ENCODE measurements at places on chromosomes 16 and 17.

DNA sequence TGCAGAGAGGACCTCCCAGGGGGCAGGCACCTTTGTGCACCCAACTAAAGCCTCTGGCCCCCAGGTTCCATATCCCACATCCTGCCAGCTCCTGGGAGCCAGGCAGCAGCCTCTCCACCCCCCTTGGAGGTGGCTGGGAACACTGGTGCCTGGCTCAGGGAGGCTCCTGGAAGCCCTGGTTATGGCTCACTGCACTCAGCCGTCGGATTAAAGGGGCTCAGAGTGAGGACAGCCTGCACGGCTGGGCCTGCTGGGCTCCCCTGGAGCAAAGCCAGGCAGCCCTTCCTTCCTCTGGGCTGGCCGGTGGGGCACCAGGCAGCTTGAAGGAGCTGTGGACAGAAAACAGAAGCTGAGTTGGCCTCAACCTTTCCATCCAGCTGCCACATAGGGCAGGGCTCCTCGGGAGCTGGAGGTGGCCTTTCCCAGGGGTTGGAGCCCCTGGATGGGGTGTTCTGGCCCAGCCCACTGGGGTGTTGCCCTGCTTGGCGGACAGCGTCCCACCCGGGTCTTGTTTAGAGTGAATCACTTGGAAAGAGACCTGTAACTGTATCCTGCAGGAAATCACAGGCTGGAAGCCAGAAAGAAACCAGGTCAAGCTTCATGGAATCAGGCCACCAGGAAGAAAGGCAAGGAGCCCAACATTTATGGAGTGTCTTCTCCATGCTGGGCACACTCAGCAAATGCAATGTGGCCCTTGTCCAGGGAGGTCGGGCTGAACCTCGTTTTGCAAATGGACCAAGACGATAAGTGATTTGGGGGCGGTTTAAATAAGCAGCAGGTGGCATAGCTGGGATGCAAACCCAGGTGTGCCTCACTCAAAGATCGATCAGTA lies 253.3 kb downstream of the SOX9 start:
- DNase-seq, result no peak

DNA sequence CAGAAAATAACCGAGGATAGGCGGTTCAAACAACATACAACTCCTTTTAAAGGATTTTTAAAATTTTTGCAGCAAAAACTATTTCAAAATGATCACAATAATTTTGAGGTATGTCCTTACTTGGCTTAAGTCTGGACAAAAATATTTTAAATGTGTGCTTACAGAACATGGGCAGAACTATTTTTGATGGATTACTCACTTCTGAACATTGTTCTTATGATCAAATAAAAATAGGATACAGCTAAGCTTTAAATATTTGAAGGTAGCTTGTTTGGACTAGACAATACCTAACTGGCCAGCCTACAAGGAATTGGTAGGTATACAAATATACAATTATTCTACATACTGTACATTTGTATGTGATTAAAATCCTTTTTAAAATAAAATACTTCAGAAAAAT lies 14.3 kb upstream of the INTS2 start:
- no peak for DNase-seq

- no peak for DNase-seq
Measured at GRCh38 chr16:88058817-88059216, 107.6 kb downstream of the BANP start.

DNA sequence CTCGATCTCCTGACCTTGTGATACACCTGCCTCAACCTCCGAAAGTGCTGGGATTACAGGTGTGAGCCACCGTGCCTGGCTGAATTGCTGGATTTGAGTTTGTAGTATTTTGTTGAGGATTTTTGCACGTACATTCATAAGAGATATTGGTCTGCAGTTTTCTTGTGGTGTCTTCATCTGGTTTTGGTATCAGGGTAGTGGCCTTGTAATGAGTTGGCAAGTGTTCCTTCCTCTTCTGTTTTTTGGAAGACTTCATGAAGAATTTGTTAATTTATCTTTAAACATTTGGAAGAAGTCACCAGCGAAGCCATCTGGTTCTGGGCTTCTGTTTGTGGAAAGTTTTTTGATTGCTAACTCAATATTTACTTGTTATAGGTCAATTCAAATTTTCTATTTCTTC lies 26.9 kb downstream of the SPNS3 start:
- no peak for DNase-seq

DNA sequence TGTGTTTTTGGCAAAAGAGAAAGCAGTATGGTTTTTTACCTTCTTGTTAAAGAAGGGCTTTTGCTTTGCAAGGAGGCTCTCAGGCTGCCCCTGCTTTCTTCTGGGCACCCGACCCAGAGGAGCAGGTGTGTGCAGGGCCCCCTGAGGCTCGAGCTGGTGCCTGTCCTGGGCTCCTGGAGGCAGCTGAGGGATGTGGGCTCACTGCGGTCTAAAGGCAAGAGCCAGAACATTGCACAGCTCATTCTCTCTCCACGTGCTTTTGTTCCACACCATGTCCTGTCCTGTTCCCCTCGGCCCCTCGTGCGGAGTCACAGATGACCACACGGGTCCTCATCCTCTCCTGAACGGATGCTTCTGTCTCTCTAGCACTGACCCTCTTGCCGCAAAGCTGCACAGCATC lies 36.7 kb upstream of the CAPN15 start:
- no peak for DNase-seq

DNA sequence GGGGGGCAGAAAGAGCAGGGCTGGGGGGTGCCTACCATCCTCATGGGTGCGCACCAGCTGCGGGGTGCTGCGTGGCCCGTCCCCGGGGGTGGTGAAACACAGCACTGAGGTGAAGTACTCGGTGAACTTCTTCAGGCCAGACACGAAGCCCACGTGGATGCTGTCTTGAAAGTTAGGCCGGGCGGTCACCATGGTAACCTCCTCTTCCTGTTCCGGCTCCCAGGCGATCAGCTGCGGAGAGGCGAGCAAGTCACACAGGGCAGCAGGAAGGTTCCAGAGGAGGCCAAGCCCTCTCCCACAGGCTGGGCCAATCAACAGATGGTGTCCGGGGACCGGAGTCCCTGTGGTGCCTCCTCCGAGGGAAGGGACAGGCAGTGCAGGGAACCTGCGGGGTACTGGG lies 90.1 kb upstream of the CDC42EP4 start:
- DNase-seq, result no peak

GRCh38 chr17:45929344-45929743 lies 35.0 kb downstream of the MAPT start:
- no peak for DNase-seq

DNA sequence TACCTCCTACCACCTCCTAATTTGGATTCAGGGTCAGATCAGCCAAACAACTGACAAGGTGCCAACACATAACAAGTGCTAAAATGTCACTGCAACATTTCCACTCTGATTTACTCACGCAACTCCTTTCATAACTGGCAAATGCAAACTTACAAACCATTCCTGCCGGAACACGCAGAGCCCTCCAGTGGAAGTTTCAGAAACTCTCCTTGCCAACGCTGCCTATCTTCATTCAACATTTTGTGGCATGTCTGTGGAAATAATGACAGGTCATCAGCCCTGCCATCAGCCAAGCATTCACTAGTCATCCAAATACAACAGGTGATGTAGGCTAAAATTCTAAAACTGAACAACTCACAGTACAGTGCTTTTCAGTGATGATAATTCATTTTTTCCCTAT lies 37.7 kb upstream of the OR3A1 start:
- no peak for DNase-seq

- no peak for DNase-seq
Measured at GRCh38 chr16:59067205-59067604, 333.1 kb upstream of the GOT2 start.

GRCh38 chr17:77690271-77691161 lies 268.0 kb upstream of the TNRC6C start:
- DNase-seq, result no peak

DNA sequence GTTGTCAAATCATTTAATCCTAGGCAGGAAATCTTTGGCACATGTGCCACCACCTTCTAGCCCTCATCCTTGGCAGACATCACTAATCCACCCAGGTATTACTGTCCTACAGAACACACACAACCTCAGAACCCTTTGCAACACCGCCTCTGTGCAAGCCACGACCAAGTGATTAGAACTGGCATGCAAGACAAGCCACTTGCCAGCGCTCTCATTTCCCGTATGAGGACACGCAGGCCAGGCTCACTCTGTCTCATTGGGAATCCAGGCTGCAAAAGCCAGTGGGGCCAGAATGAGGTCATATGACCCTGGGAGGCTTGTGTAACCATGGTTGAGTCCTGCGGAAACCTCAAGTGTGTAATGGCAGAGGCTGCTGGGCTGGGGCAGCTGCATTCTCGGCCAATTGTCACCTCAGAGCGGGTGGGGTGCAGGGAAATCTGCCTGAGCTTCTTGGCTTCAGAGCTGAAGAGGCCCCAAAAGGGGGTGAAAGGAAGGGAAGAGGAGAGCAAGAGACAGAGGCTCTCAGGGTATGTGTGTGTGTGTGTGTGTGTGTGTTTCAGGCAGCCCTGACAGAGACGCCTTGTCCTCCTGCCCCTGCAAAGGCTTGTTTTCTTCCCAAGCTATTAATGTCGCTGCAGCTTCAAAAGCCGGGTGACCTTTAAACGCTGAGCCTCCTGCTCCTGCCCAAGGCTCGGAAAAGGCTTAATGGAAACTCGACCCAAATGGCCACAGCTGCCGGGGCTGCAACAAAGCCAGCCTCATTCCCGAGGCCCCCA lies 43.2 kb upstream of the MRPS23 start:
- DNase-seq, result peak; percentile 30

- DNase-seq, result no peak
Measured at GRCh38 chr17:75816693-75817092, 27.5 kb downstream of the UNC13D start.

DNA sequence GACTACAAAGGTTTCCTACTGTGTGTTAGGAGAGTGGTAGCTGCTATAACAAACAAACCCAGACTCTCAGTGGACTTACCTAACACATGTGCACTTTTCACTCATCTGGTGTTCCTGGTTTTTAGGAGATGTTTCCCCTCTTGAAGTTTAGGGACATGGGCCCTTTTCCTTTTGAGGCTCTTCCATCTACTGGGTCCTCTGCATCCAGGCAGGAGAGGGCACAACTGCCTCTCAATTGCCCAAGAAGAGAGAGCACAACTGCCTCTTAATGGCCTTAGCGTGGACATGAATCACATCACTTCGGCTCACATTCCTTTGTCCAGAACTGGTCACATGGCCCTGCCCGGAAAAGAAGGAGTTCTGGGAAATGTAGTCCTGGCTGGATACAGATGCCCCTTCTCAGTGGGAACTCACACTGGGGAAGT lies 9.8 kb upstream of the TNRC6C start:
- DNase-seq, result no peak

GRCh38 chr16:89010210-89010925 lies 33.4 kb upstream of the CBFA2T3 start:
- DNase-seq, result no peak

GRCh38 chr17:81922566-81923301 lies 4.8 kb upstream of the SIRT7 start:
- no peak for DNase-seq

- DNase-seq, result no peak
Measured at GRCh38 chr17:1735418-1735817, 7.3 kb upstream of the SERPINF2 start.

DNA sequence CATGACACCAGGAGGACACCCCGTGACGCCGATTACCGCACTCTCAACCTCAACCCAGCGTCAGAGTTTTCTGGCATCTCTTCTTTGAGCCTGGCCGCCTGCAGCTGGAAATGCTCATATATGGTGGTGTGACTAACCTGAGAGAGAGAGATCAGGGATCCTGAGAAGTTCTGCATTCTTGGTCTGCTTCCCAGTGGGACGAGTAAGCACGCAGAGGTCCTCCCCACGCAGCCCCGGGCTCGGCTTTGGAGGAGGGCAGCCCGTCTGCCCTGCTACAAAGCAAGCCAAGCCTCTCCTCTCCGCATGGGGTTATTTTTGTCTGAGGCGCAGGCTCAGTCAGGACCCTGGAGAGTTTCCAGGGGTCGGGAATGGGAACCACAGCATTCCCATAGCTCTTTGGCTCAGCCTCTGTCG lies 16.5 kb downstream of the CRISPLD2 start:
- DNase-seq, result no peak

DNA sequence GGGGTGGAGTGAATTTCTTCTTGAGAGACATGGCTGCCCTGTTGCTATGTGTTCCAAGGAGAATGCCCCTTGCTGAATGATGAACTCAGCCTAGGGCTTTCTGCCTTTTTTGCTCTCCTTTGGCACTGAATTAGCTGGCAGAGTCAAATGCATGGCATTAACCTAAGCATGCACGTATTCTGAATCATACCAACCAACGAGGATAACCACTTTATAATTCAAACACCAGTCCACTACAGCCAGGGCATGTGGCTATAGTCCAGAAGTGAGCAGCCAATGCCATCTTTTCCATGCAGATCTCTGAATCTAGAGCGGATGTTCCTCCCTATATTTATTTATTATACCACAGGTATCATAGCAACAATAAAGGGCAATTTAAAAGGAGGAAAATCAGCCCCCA lies 15.7 kb downstream of the TMIGD1 start:
- DNase-seq, result no peak

GRCh38 chr16:6095414-6095813 lies 997.8 kb upstream of the EEF2KMT start:
- no peak for DNase-seq

DNA sequence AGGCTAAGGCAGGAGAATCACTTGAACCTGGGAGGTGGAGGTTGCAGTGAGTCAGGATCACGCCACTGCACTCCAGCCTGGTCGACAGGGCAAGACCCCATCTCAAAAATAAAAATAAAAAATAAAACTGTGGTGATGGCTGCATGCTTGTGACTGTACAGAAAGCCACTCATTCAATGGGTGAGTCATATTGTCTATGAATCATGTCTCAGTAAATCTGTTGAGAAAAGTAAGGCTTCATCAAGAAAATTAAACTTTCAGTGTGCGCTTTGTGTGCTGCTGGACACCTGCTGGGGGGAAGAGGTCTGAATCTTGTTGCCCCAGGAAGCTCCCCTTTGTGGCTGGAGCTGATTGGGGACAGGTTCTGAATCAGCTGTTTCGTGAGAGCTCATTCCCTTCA lies 11.3 kb downstream of the NUBP1 start:
- DNase-seq, result no peak

DNA sequence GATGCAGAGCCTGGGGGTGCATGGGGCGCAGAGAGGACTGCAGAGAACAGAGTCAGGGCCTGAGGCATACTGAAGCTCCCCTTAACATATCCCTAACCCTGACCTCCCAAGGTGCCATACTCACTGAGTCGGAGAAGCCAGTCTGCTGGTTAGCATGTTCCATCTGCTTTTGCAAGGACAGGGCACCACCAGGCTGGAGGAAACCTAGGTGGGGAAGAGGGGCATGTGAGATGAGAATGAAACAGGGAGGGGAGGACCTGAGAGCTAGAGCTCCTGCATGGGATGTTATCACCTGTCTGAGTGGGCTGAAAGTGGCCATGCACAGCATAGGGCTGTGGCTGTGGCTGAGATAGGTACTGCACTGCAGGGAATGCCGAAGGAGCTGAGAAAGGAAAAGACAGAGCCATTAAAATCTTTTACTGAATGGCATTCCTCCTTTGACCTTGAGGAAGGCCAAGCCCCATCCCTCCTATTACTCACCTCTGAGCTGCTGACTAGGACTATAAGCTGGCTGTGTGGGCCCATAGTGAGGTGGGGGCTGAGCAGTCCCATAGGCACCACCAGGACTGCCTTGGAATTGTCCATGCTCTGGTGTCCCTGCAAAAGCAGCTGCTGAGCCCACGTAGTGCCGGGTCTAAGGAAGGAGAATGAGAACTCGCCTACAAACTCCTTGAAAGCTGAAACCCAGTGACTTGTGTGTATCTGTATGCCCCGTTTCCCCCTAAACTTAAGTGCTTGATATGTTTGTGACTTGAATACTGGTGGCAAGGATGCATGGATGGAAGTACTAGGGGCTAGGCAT lies 1.9 kb downstream of the GPS2 start:
- no peak for DNase-seq
